ENCODE measurements at places on chromosomes 13 and 19.

- no peak for DNase-seq
Measured at GRCh38 chr19:41956621-41957020, 2.5 kb downstream of the RABAC1 start.

DNA sequence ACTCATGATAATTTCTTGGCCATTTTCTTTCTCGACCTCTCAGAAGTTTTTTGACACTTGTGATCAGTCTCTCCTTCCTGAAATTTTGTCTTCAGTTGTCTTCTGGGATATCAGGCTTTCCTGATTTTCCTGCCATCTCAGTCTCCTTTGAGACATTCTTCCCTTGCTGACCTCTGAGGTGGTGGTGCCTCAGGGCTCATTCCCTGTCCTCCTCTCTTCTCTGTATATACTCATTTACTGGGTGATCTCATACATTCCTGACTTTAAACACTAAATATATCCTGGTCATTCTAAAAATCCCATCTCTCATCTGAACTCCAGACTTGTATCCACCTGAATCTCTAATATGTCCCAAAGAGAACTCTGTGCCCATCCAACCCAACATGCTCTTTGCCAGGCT lies 31.3 kb upstream of the STARD13 start:
- DNase-seq, result no peak

GRCh38 chr13:37475966-37476365 lies 122.6 kb downstream of the POSTN start:
- DNase-seq, result no peak

GRCh38 chr13:46113596-46113995 lies 8.8 kb upstream of the CPB2 start:
- DNase-seq, result no peak

DNA sequence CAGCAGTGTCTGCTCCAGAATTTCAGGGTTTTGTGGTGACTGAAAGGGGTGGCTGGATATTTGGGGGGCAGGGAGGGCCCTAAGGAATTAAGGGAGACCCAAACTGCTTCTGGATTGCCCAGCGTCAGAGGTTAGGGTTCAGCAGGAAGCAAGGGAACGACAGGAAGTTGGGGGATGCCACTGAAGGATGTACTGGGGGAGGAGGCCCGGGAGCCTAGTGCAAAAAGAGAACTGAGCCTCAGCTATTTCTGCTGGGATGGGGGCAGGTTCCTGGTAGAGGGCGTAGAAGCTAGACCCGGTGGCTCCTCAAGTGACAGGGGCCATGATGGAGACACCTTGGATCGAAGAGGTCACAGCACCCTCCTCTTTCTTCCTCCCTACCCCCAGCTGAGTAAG lies 1.1 kb downstream of the CYP2S1 start:
- no peak for DNase-seq

DNA sequence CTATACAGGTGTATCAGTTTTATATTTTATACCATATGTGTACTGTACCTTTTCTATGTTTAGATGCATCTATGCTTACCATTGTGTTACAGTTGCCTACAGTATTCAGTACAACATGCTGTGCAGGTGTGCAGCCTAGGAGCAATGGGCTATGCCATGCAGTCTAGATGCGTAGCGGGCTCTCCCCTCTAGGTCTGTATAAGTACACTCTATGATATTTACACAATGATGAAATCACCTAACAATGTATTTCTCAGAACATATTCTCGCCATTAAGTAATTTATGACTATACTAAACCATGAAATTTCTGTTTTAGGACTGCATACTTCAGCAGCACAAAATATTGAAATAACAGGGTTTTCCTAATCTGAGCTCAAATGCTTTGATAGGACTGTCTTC lies 179.6 kb downstream of the RFC3 start:
- DNase-seq, result no peak

GRCh38 chr19:5083547-5083965 lies 114.6 kb downstream of the KDM4B start:
- DNase-seq, result no peak

- DNase-seq, result no peak
Measured at GRCh38 chr19:50548191-50549058, 19.8 kb downstream of the LRRC4B start.

DNA sequence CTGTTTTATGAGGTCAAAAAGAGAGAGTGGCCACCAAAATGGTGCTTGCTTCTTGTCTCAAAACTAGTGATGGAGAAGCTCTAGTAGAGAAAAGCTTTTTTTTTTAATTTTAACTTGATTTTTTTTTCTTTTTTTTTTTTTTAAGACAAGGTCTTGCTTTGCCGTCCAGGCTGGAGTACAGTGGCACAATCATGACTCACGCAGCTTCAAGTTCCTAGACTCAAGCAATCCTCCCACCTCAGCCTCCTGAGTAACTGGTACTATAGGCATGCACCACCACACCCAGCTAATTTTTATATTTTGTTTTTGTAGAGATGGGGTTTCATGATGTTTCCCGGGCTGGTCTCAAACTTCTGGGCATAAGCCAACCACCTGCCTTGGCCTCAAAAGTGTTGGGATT lies 279.0 kb downstream of the TBC1D4 start:
- DNase-seq, result no peak

GRCh38 chr19:39438270-39438934 lies 2.7 kb upstream of the RPS16 start:
- DNase-seq, result no peak

DNA sequence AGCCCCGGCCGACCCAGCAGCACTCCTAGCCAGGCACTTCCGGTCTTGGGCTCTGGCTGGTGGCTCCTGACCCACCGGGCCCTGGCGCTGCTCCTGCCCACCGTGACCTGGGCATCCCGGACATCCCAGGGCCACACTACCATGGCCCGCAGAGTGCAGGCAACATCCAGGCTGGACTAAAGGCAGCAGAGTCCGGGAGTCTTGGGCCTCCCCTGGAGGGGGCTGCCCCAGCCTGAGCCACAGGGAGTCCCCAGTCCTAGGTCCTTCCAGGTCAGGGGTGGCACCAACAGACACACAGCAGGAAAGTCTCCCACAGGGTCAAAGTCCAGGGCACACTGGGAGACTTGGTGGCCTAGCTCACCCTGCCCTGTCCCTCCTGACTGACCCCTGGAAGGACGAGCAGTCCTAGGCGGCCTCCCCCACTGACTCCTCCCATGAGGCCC lies 10.8 kb downstream of the LSM4 start:
- DNase-seq, result no peak

DNA sequence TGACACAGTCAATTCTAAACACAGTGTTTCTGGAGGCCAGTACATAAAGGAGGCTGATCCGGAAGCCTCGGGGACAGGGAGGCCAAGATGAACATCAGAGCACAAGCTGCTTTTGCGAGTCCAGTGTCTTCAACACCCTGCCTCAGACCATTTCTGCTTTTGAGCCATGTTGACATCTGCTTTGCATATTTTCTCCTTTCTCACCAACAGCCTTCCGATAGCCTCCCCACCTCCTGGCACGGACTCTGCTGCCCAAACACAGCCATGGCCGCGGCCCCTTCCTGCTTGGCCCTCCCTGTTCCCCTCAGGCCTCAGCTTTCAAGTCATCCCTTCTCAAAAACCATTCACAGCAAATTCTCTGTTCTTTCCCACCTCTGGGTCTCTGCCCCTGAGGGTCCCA lies 3.6 kb downstream of the LRRC25 start:
- no peak for DNase-seq

DNA sequence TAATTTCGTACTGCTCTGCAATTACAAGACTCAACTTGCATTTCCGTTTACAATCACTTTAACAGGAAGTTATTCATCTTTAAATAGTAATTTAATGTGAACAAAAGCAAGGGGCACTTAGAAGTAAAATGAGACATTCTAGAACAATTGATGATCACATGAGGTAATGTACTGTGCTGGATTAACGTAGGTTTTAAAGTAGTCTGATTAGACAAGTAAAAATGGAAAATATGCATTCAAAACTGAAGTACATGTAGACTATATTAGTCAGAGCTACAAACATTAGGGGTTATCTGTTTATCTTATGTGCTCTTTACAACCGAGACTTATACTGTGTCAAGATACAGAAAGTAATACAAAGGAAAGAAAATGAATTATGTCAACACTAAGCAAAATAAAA lies 1528.0 kb downstream of the SLITRK5 start:
- no peak for DNase-seq

DNA sequence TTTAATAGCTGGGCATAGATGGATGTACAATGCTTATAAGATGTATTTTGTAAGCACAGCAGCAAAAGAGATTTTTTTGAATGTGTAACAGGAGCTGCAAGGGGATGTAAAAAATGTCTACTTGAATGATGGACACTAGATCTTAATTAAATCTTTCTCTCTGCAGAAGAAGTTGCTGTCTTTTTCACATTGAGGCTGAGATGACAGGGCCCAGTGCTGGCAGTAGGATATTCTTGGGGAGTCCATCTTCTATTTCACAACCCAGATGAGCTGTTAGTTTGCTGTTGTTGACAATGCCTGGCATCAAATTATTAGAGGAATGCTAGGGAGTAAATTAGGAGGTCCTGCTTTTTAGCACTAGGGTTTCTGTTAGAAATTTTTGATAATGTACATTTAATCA lies 698.7 kb downstream of the SLITRK5 start:
- DNase-seq, result no peak

GRCh38 chr13:45604892-45605291 lies 10.6 kb downstream of the ERICH6B start:
- no peak for DNase-seq
